ENCODE measurements at places on chromosomes 12 and 14.

GRCh38 chr12:38905480-38906351 is at the start of gene CPNE8:
CPNE8 (minus strand) TSS chr12:38905591; CDS start chr12:38905534, 57 bp downstream.
- DNase-seq: no peak

DNA sequence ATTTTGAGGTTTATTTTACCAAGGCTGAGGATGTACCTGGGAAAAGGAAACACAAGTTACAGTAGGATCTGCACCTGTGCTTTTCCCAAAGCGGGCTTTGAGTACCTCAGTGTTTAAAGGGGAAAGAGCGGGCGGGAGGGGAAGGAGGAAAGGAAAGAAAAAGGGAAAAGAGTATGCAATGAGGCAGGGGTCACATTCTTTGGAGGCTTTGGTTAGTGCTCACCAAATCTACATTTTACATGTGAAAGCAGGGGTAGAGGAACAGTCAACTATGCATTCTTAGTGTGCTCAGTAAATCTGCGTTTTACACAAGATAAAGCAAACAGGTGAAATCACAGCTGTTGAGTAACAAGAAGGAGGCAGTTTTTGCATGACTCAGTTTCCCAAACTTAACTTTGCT is 242.2 kb downstream of the TMEM132C start:
- DNase-seq: no peak

DNA sequence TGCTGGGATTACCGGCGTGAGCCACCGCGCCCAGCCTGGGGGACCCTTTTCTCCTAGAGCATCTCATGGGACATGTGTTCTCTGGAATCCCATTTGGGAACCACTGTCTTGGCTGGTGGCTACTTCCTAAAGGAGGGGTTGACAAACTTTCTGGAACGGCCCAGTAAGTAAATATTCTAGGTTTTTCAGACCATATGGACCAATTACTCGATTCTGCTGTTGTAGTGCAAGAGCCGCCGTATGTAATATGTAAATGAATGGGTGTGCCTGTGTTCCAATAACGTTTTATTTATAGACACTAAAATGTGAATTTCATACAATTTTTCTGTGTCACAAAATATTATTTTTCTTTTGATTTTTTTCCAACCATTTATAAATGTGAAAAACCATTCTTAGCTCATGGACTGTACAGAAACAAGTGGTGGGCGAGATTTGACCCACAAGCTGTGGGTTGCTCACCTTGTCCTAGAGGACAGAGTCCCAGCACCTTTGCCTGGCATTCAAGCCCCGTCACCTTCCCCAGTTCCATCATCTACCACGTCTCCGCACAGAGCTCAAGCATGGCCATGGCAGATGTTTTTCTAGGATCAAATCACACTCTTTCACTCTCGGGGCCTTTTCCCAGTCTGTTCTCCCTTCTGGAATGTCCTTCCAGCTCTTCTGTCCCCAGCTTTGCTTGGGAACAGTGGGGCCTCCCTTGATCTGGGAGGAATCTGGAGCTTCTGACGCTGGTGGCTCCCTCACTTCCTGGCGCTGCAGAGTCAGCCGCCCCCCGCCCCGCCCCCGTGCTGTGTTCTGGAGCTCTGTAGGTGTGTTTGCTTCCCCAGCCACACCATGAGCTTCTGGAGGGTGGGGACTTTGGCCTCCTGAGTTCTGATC is 17.9 kb upstream of the RCOR1 start:
- DNase-seq: no peak

DNA sequence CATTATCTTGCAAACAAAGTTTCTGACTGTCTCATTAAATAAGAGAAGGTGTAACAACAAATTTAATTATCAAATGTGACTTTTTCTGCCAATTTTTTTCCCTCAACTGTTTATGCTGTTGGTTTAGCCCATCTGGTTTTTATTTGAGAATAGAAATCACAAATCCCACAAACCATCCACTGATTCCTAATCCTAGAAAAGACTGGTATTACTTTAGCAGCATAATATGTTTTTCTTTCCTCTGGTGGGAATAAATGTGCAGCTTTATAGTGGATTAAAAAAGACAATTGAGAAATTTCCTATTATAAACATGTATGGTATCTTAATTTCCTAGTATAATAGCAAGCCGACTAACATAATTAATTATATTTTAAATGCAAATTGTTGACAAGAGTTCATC is 257.9 kb upstream of the FOXN3 start:
- DNase-seq: no peak

GRCh38 chr12:93043877-93044209 is 114.7 kb upstream of the EEA1 start:
- no peak for DNase-seq

- no peak for DNase-seq
These were observed 36.2 kb upstream of the FERMT2 start for GRCh38 chr14:52987042-52987441.

- DNase-seq: peak; percentile 38
These were observed 189.6 kb upstream of the RPL10L start for GRCh38 chr14:46840944-46841720.

GRCh38 chr14:76926521-76927251 is 100.5 kb downstream of the LRRC74A start:
- DNase-seq: peak; percentile 62

DNA sequence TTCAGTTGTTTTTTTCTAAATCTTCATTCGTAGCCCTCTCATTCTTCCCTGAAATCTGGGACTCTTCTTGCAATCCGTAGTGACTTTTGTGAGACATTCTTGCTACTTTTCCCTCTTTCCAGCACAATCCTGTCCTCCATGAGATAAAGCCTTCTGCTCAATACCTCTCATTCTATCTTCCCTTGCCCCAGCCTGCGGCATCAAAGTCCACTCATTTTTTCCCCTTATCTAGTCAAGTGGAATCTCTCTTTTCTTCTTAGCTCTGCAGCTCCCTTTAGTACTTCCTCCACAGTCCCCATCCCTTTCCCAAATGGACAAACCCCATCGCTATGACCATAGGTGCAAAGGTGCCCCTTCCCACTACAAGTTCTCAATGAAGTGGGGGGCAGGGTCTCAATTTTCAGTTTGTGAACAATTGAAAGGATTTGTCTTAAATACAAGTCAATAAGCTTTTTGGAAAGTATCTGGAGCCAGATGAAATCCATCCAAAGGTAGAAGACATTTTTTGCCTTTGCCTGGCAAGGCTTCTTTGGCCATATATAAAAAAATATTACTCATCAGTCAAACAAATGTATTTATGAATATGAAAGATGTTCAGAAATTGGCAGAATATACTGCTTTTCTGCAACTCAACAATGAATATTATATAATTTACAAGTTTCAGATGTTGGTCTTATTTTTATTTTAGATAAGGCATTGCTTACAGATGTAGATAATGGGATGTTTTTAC is 179.4 kb downstream of the SNAPC1 start:
- DNase-seq: no peak

- DNase-seq: no peak
These were observed 84.8 kb upstream of the MAP1LC3B2 start for GRCh38 chr12:116474331-116474730.

DNA sequence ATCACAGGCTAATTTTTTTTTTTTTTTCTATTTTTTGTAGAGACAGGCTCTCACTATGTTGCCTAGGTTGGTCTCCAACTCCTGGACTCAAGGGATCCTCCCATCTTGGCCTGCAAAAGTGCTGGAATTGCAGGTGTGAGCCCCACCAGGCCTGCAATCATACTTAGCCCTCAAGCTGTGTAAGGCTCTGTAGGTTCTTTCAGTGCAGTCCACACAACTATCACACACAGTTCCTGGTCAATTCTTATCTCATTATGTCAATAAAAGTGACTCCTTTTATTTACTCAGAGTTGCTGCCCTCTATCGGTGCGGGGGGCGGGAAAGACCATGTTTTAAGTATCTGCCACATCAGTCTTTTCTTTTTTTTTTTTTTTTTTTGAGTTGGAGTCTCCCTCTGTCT is 29.0 kb downstream of the SLC2A3 start:
- no peak for DNase-seq

DNA sequence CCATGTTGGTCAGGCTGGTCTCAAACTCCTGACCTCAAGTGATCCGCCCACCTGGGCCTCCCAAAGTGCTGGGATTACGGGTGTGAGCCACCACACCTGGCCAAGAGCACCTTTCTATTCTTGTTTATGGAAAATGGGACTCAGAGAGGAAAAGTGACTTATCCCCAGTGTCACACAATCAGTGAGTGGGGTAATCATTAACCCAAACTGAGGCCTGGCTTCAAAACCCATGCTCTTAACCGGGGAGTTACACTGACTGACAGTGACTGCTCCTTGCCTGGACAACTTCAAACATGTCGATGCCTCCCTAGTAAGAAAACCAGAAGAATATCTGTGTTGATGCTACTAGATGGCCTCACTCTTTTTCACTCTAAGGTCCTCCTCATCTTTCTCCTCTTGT is 7.3 kb downstream of the CLEC7A start:
- no peak for DNase-seq

- DNase-seq: no peak
These were observed 22.5 kb upstream of the GALNT9 start for GRCh38 chr12:132351751-132352495.

- no peak for DNase-seq
These were observed 1277.4 kb downstream of the LRFN5 start for GRCh38 chr14:42884100-42884499.

DNA sequence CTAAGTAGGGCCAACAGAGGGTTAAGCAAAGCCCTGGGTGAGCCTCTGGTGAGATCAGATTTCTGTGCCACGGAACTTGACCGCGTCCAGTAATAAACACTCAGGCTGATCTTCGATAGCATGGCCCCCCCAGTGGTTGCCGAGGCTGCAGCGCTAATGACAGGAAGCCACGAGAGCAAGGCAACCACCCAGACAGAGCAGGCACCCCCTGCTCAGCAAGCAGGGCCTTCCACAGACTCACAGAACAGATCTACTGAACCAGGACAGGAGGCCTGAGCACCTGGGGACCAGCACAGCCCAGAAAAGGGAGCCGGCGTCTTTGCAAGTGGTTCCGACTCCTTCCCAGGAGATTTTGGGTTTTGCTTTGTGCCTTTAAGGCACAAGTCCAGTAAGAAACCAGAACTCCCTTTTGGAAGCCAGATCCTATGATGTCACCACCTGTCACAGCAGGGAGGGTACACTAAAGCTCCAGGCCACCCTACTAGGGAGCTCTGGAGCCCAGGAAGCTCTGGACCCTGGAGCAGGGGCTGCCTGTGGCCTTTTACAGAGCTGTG is 42.3 kb downstream of the BCL11B start:
- no peak for DNase-seq

GRCh38 chr12:51891843-51892242 is 3.9 kb downstream of the ANKRD33 start:
- DNase-seq: no peak

- no peak for DNase-seq
These were observed 5.5 kb upstream of the LMNTD1 start for GRCh38 chr12:25558586-25558985.

DNA sequence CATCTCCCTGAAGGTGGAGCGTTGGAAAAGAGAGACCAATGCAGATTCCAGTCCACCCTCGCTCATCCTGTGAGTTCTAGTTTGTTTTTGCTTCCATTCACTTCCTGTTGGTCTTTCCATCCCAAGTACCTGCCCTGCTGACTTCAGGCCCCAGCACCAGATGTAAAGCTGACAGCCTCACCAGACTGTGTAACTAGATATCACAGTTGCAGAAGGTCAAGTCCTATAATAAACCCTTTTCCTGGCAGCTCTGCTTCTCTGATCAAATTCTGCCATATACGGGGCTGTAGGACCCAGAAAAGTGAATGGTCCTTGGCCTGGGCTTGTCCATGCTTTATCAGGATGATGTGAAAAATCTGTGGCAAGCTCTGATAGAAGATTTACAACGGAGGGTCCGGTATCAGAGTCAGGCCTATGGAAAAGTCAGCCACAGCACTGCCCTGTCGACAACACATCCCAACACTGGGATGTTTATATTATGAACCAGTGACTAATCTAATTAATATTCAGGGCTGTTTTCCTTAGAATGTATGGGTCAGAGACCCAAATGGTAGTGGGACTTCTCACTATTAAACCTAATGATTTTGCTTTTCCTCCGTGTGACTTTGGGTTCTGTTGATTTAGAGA is 42.1 kb downstream of the CCDC175 start:
- no peak for DNase-seq

DNA sequence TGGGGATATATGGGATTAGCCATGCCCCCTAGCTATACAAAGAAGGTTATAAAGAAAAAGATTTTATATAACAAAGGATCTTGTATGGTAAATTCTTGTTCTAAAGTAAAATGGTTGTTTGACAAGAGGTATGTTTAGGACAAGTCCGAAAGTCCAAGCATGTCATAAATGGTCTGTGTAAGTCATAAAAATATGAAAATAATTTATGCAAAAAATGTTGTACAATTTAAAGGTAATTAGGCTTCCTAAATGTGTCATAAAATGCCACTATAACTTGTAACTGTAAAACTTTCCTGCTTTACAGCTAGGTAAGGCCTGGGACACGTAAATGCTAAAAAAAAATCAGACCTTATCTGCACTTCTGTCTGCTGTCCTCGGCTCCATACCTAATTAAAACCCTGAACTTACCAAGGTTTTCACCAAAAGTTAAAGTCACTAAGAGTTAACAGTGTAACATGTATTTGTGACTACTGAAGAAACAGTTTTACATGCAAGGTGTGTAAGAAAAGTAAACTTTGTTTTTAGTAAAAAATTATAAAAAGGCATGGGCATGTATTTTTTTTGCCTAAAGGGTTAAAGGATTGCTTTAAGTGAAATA is 110.0 kb upstream of the RESF1 start:
- DNase-seq: no peak

DNA sequence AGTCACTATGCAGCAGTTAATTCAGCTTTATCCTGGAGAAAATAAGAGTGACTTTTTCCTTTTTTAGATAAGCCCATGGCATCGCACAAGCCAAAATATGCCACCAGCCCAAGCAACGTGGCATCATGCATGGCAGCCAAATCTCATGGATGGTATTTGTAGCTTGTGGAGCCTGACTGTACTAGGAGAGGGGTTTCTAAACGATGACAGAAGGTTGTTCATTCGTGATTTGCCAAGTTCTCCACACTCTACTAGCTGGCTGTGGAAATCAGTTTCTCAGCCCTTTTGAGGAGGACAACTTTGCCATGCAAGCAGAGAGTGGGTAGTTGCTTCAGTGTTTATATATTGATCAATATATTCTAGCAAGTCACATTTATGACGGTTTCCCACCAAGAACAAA is 41.4 kb upstream of the ATXN2 start:
- no peak for DNase-seq

- no peak for DNase-seq
These were observed 146.0 kb upstream of the C14orf180 start for GRCh38 chr14:104433401-104434213.

- DNase-seq: no peak
These were observed 90.3 kb downstream of the PRKAB1 start for GRCh38 chr12:119758234-119758633.

GRCh38 chr12:96831346-96831745 is 75.7 kb upstream of the NEDD1 start:
- DNase-seq: no peak

GRCh38 chr12:69885658-69886057 is 60.6 kb downstream of the MYRFL start:
- no peak for DNase-seq

DNA sequence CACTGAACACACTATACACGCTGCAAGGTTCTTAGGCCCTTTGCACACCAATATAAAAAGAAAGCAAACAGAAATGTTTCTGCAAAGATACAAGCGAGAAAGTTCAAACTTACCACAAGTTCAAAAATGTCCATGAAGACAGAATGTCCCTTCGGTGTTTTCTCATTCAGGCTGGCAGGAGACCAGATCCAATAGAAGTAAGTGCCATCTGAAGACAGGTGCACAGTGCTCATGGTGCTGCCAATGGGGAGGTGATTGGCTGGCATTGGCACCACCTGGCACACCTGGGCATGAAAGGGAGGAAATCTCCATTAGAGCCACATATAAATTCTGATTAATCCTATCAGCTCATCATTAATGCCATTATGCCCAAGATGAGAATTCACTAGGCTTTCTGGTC is 76.3 kb downstream of the HECTD4 start:
- no peak for DNase-seq

All from NCI-H2227 treated with DMSO at 0.1 percent for 48 hours (cell line).